Right lobe of liver (tissue), 6 donors: ENCODE measurements at places on chromosomes 6 and 20.
A peak's percentile ranks its signal among the peaks of the same experiment; 100 is the strongest.

DNA sequence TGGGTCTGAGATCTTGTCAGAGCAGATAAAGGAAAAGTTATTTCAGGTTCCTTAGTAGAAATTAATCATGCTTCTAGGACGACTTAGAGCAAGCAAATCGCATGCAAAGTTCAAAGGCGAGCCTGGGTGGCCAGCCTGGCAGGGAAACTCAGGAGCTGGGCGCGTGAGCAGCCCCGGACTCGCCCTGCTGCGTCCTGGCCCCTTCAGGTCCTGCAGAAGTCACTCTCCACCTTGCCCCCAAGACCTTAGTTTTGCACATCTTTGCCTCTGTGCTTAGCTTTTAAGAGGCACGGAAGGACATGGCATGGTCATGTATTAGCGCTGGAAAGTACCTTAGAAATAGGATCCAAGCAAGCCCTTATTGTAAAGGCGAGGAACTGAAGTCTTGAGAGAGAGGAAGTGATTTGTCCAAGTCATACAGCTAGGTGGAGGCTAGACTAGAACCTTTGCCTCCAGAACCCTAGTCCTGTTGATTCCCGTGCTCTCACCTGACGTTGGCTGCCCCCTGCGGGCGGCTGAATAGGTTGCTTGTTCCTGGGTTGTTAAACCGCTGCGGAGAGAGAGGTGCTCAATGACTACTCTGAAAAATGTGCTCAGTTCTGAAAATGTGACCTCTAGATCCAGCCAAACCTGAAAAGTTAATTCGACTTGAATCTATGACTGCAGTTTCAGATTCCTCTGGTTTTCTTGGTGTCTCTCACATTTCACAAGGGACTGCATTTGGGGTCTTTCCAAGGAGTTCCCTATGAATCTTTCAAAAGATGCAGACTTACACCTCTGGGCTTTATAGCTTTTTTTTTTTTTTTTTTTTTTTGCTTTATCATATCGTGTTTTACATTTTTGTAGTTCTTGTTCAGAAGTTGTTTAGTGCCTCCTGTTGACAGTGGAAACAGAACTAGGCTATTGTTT lies 2.7 kb downstream of the MYB start:
- peak; percentile 63 for DNase-seq

GRCh38 chr20:43554369-43554768 lies 4.5 kb upstream of the SGK2 start:
- DNase-seq = no peak

DNA sequence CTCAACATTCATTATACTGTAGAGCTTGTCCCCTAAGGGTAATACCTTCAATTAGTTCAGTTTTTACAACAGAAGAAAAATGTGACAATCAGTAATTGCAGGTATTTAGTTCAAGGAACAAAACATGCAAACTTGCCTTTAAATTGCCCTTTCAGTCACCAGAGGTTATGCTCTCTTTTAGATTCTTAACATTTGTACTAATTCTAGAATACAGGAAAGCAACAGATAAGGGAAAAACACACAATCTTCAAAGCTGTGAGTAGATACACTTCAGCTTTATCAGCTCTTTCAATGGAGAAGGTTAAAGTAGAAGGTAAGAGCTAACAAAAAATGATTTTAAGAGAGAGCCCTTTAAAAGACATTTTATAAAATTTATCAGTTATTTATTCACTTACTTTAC lies 173.1 kb downstream of the HS3ST5 start:
- DNase-seq = no peak

- DNase-seq = no peak
These were observed 107.9 kb downstream of the DCDC2 start for GRCh38 chr6:24249926-24250325.

DNA sequence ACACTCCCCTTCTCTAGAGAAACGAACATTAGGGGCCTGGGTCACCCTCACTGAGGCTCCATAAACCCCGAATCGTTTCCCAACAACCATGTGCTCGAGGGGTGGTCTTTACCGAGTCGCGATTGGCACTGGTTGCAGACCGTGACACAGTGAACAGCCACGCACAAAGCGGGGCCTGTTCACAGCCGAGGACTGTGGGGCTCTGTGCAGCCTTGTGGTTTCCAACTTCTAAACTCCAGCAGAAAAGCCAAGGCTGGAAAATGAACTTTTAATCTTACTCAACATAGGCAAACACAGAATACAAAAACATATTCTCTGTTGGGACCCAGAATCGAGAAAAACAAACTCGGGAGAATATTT lies 19.0 kb downstream of the RRBP1 start:
- DNase-seq = no peak

DNA sequence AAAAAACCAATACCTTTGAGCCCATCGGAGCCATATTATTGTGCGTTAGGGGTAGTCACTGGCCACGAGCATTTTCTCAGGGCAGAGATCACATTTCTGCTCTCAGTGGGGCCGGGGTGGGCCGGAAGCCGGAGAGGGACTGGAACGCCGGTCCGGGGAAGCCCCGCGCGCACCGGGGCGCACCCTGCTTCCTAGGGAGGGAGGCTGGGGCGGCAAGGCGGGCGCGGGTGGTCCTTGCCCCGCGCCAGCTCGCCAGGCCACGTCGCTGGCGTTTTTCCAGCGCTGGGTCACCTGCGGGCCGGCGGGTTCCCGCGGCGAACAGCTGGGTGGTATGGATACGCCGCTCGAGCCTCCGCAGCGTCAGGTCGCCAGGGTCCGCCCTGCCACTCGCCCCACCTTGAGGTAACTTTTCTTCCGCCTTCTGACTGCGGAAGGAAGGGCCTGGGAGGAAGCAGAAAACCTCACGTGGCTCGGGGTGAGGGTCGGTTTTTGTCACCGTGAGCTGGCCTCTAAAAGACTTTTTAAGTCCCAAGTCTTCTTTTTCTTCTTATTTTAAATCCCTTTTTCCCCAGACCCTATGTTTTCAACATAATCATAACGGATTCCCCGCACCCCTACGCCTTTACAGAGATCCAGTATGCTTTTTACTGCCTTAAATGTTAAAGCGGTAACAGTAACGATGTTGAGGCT lies 2.7 kb upstream of the EEF1A1 start:
- DNase-seq = peak; percentile 78

DNA sequence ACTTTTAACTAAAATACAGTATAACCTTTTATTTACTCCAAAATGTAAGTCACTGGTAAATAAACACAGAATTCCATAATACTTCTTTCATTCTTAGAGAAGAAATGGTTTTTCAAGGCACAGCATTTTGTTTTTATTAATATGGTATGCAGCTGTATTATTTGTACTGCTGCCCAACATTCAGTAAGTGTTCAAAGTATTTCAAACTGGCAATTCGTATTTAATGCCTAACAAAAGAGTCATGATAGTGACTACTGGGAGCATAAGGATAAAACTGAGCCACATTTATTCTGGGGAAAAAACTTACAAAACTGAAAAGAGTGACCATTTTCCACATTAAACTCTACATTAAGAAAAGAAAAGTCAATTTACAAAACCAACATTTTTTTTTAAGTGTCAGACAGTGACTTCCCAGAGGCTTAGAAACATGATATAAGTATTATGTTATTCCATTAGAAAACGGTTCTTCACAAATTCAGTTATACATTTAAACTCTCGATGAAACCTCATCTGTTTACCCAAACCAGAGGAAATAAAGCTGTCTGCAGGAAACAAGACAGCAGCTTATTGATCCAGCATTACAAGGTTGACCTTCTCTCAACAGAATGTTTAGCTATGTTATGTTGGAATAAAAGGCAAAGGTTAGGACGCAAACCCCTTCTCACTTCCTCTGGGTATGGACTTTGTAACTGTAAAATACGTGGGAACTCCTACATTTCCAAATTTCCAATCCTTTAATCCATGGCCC lies 24.3 kb downstream of the EPB41L2 start:
- no peak for DNase-seq

- DNase-seq = no peak
These were observed 158.1 kb downstream of the CDH26 start for GRCh38 chr20:60116128-60116909.

DNA sequence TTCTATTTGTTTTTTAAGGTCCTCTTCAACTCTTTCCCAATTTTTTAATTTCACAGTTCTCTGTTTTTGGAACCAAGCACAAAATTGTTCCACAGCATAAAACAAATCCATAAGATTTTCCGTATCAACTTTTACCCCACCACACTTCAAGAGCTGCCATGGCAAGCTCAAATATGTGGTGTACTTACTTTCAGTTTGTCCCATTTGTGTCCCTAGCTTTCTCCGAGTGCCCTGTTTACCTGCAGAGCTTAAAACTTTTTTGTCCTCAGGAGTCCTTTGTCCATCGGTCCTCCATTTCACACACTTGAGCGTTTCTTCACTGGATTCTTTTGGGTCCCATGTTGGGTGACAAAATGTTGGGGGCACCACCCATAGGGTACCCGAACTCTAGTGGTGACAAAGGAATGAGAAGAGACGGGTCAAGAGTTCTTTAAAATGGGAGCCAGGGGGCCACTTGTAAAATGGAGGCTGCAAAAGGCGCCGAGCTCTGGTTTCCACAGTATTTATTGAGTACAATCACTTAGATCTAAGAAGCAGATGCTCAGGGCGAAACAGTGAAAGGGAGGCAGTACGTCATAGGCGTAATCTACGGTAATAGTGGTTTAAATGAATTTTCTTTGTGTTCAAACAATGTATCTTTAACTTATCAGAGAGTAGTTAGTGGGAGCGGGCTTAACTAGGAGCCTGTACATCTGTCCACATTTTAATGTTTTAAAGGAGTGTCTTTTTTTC lies 39.8 kb upstream of the SERINC1 start:
- no peak for DNase-seq
